ENCODE measurements at places on chromosomes 16 and 17. TPM values are rescaled to one million over a fixed set of nuclear protein-coding genes. Genes with fewer than 3 reads are reported as not detected.

- DNase-seq: no peak
These were observed 409.4 kb upstream of the ERCC4 start for GRCh38 chr16:13510425-13511151.

DNA sequence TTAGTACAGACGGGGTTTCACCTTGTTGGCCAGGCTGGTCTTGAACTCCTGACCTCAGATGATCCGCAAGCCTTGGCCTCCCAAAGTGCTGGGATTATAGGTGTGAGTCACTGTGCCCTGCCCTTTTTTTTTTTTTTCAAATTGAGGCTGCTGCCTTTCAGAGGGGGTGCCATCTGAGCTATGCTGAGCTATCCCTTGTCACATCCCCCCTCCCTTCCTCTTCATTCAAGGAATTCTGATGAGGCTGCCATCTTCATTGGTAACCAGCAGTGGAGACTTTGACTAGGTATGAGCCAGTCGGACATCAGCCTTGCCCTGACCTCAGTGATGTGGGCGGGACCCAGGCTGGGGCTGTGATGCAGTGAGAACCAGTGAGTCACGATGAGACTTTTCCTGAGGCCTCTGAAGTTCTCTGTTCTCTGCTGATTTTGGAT lies 24.4 kb upstream of the GPT2 start:
- DNase-seq: no peak

DNA sequence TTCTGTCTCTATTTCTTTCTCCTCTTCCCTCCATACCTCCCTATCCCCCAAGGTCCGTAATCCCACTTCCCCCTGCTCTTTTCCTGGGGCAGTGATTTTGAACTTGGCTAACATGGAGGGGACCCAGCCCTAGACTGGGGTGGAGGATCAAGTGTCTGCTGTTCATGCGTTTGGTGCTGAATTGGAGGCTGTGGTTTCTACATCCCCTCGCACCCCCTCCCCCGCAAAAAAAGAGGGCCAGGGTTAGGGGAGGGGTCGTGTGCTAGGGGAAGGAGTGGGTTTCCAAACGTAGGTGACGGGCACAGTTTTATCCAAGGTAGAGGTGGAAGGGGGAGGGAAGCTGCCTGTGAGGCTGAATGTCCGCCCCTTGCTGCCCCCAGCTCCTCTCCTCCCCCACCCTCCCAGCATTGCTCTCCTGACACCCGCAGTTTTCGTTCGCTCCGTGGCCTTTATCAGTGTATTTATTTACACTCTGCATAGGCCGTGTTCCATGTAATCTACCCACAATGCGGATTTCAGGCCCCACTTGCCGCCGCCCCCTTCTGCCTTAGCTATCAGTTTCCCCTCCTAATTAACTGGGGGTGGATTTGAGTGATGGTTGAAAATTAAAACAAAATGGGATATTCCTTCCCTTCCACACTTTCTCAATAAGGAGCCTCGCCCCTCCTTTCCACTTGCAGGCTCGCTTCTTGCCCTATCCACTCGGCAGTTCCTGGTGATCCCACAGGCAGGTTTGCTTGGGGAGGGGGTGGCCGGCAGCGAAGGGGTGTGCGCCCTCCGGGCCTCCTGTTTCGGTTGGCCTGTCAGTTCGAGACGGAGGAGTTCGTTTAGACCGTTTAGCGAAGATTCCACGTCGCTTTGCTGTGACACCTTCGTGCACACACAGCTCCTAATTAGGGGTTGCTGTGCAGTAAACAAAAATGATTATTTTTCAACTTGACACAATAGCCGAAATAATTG lies 2.0 kb downstream of the GNAO1 start:
- DNase-seq: no peak

GRCh38 chr17:81518785-81519283 lies 6.2 kb upstream of the ACTG1 start:
- peak; percentile 66 for DNase-seq

The DRC7 gene
- not detected for total RNA-seq

The TSPAN10 gene
- 0.50 TPM for total RNA-seq

The ZFP90 gene
- total RNA-seq: 13.2 TPM

The SCARF1 gene
- 10.7 TPM for total RNA-seq

Data from left cardiac atrium (tissue), 4 donors.